ENCODE measurements at places on chromosomes 1 and 21.

DNA sequence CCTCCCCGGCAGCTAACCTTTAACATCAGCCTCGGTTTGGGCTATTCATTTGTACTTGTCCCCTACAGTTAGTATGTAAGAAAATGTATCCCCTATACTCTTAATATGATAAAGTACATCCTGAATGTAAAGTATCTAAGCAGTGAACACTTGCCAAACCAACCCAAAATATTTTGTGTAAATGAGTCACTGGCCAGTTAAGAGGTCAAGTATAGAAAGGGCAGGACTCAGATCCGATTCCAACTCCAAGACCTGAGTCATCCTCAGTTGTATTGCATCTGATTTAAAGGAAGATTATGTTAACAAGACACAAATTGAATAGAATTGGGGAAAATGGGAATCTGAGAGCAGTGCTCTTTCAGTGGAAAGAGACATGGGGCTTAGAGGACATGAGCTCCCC lies 84.4 kb downstream of the CD58 start:
- DNase-seq: no peak

- DNase-seq: no peak
Measured at GRCh38 chr1:65357291-65357960, 48.1 kb downstream of the DNAJC6 start.

- no peak for DNase-seq
Measured at GRCh38 chr1:227092069-227092468, 152.0 kb downstream of the COQ8A start.

GRCh38 chr1:109821831-109822745 lies 58.4 kb upstream of the EPS8L3 start:
- DNase-seq: no peak

- DNase-seq: no peak
Measured at GRCh38 chr1:203169770-203170520, 5.7 kb downstream of the MYBPH start.

DNA sequence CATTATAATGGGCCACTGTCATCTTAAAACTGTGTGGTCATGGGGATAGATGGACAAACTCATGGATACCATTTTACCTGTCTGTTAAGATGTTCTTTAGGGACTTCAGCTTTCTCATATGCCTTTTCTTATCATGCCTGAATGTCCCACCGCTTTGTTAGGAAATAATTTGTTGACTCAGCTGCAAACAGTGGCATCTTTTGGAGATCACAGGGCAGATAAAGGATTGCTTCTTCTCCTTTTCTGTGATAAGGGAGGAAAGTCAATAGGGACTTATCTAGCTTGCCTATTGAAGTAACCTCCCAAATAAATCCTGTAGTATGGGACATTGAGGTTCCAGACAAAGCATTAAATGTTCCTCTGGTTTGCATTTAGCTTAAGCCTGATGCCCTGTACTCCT lies 79.8 kb upstream of the KIAA0040 start:
- DNase-seq: no peak

GRCh38 chr1:157142201-157142600 lies 4.0 kb upstream of the ETV3 start:
- DNase-seq: no peak

DNA sequence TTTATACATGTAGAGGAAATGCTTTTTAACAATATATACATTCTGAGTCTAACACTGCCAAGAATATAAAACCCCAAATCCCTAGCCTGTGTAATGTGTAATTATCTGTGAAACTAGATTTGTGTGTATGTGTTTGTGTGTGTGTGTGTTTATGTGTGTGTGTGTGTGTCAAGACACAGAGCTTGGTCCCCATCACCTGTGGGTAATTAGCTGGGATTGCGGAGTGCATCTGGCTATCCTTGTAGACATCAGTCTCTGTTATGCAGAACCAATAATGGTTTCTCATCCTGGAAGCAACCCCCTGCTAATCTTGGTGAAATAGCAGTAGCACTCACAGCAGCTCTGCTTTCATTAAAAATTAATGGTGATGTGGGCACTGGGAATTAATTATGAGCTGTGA lies 26.3 kb upstream of the ST6GALNAC3 start:
- no peak for DNase-seq

- no peak for DNase-seq
Measured at GRCh38 chr1:117574161-117574835, 31.6 kb upstream of the TENT5C start.

DNA sequence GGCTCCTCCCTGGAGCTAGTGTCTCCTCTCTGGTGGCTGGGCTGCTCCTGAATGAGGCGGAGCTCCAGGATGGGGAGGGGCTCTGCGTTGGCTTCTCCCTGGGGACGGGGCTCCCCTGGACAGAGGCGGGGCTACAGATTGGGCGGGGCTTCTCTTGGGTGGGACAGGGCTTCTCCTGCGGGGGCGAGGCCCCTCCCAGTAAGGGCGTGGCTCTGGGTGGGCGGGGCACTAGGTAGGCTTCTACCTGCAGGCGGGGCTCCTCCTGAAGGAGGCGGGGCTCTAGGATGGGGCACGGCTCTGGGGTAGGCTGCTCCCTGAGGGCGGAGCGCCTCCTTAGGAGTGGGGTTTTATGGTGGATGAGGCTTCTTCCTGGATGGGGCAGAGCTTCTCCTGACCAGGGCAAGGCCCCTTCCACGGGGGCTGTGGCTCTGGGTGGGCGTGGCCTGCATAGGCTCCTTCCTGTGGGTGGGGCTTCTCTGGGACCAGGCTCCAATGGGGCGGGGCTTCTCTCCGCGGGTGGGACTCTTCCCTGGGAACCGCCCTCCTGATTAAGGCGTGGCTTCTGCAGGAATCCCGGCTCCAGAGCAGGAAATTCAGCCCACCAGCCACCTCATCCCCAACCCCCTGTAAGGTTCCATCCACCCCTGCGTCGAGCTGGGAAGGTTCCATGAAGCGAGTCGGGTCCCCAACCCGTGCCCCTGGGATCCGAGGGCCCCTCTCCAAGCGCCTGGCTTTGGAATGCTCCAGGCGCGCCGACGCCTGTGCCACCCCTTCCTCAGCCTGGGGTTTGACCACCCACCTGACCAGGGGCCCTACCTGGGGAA lies 22.7 kb upstream of the ARF1 start:
- peak; percentile 74 for DNase-seq

DNA sequence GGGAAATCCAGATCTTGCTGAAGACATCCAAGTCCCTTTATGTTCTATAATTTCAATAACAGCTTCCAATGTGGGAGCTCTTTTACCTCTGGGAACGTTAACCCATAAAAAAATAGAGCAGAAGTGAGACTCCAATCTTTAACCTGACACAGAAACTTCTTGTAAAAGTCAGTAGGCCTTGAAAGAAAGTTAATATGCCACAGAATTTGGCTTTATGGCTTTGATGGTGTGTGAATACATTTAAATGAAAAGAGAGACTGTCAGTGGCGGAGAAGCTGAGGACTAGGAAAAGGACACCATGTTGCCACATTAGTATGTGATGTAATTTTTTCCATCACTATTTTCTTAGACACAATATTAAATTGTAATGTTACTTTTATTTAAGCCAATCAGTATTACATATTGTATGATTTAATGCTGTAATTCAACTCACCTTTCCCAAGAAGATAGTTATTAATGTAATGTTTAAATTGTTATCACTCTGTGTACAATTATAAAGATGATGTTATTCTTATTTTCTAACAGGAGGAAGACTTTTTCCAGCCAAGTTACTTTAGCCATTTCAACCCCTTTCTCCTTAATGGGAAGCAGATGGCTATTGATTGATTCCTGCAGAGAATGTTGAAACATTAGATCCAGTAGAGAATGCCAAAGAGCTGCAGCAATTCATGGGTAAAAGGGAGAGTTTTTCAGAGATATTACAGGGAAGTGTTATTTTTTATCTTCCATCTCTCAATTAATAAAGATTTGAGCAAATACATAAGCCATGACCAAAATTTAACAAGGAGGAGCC lies 17.5 kb upstream of the CLDN8 start:
- no peak for DNase-seq

DNA sequence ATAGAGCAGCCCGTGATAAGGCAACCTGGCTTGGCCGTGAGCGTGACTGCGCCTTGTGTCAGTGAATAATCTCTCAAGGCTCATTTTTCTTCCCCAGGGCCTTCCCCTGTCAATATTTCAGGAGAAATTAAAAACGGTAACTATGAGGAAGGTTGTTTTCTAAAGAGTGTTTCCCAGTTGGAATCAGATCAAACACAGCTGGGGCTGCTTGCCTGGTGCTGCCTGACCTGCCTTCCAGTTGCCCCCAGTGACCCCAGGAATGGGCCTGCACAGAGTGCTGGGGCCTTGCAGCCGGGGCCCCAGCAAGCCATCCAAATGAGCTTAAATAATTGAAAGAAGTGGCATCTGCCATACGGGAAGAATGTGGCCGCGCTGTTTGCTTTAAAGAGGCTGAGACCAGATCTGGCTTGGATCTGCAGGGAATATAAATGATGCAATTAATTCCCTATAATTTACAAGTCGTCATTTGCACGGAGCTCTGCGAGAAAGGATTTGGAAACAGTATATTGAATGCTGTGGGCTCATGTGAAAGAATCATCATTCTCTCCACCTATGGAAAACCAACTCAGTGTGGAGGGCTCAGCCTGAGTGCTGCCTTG lies 203.9 kb downstream of the C1orf94 start:
- DNase-seq: no peak

GRCh38 chr21:35525443-35525842 lies 476.3 kb upstream of the RUNX1 start:
- peak; percentile 12 for DNase-seq

GRCh38 chr1:85074365-85074964 lies 26.2 kb upstream of the MCOLN3 start:
- DNase-seq: no peak

DNA sequence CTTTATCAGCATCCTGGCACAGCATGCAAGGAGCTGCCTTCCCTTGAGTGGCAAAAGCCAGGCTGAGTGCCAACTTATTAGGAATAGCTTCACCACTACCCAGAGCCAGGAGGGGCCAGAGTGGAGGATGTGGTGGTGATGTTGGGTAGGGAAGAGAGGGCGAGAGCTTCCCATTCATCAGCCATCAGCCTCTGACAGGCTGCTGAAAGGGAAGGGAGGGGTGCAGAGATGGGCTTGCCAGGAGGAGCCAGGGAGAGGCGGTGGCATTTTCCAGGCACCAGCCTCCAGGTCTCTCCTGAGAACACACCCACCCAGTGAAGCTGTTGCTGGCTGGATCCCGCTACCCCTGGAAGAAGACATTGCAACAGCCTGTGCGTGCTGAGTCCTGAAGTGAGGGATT lies 168.5 kb downstream of the ACTL8 start:
- DNase-seq: no peak

- DNase-seq: no peak
Measured at GRCh38 chr1:173411835-173412742, 65.0 kb upstream of the PRDX6 start.

GRCh38 chr1:99139876-99140275 lies 124.4 kb upstream of the PLPPR4 start:
- DNase-seq: no peak

- no peak for DNase-seq
Measured at GRCh38 chr1:229372251-229372650, 29.4 kb upstream of the CCSAP start.

DNA sequence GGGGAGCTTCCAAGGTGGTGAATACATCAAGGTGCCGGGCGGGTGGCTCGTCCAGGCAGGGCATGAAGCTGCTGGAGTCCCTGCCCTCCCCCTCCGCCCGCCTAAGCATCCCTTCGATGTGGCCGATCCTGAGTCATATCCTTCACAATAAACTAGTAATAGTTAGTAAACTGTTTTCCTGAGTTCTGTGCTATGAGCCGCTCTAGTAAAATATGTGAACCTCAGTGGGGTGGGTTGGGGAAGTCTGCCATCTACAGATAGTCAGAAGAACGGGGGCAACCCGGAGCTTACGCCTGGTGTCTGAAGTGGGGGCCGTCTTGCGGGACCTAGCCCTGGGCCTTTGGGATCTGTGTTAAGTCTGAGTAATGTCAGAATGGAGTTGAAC lies 21.6 kb downstream of the C2CD2 start:
- no peak for DNase-seq

DNA sequence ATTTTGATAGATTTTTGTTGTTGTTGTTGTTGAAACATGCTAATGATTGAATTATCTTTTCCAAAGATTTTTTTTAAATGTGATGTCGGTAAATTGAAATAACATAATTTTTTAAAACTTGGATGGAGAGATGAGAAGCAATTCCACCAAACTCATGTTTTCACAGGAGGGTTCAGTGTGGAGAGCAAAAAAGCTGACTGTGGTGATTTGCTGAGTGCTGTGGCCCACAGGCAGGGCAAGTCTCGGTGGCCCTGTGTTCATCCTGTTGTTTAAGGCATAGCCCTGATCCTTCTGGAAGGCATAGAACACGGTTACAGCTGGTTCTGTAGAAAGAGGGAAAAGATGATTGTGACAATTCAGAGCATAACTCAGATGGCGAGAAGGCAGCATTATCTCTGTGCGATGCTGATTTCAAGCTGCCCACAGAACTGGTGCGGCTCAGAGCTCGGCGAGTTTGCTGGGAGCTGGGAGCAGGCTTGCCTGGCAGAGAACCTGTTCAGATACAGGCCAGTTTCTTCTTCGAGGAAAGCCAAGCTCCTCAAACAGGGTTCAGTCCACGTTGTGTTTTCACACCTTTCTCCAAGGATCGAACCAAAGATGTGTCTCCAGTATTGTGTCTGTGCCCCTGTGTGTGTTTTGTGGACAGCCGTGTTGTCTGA lies 127.1 kb downstream of the HUNK start:
- DNase-seq: no peak

GRCh38 chr1:7128293-7128692 lies 343.0 kb downstream of the CAMTA1 start:
- DNase-seq: no peak

- peak; percentile 44 for DNase-seq
Measured at GRCh38 chr1:202835548-202836072, 24.9 kb downstream of the PCAT6 start.

- DNase-seq: no peak
Measured at GRCh38 chr21:33198346-33199099, 31.2 kb upstream of the IFNAR2 start.

DNA sequence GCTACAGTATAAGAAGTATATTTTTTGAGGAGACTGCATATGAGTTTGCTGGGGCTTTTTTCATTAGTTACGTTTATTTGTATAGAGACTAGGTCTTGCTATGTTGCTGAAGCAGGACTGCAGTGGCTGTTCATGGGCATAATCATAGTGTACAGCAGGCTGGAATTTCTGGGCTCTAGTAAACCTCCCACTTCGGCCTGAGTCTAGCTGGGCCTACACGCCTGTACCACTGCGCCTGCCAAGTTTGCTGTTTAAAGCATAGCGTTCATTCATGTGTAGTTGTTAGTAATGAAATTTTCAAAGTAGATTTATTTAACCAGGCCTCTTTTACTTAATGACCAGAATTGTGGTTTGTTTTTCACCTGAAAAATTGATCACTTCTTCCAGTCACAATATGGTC lies 33.8 kb downstream of the HS2ST1 start:
- no peak for DNase-seq

DNA sequence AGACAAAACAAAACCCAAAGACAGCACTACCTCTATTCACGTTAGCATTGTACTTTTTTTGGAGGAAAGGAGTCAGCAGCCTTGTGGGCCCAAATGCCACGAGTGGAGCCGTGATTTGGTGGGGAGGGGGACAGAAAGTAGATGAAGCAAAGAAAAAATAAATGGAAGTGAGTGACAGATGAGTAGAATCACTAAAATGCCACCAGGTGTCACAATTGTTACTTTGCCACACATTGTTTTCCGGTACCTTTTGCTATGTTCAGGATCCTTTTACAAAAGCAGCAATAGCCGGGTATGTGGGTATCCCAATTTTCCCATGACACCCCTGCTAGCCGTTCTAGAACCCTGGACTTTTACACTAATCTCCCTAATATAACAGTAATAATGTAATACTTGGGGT lies 85.0 kb upstream of the AK4 start:
- no peak for DNase-seq

All from CD4-positive, alpha-beta T cell treated with Interleukin-15 for 4 hours (primary cell).